CD4-positive, alpha-beta T cell treated with Interferon gamma for 1 hour (primary cell): ENCODE measurements at places on chromosomes 16 and 17.

DNA sequence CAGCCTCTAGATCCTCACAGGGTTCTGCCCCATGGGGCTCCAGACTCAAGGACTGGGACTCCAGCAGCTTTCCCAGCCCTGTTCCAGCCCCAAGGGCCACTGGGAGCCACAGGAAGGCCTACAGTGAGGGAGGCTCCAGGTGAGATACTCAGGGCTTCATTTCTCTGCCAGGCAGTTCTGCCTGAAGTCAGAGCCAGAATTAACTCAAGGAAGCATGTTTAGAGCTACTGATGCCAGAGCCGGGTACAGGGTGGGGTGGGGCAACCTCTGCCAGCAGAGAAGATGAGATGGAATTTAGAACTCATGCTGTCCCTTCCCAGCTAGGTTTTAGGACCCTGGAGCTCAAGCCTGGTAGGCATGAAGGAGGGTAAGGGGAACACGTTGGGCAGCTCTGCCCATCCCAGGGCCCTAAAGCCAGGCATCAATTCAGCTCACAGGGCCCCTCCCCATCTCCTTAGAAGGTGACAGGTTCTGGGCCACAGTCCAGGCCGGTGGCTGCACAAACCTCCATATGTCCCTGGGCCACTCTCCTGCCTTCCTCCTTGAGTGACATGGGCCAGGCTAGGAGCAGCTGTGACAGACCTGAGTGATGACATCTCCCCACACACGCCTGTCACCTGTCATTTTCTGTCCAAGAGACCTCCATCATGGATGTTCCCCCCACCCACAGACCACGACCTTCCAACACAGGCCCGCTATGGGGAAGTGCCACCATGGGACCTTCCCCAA lies 24.5 kb upstream of the SPPL2C start:
- no peak for DNase-seq

GRCh38 chr17:8143581-8144400 lies 8.4 kb downstream of the PER1 start:
- DNase-seq: no peak

DNA sequence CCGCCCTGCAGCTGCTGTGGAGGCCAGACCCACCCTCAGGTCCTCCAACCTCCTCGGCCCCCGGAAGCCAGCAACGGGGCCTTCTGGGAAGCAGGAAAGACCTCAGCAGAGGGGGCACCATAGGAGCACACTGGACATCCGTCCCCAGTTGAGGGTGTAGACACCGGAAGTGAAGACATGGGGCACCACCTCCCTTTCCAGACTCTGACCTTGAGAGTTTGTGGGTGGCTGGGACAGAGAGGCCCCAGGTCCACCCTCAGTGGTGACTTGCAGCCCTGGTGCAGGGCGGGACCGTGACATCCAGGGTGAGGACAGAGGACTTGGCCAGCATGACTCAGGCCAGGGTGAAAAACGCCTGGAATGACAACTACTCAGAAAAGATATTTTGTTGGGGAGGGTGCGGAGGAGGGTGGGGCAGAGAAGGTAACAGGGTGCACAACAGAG lies 19.9 kb downstream of the CEP295NL start:
- peak; percentile 78 for DNase-seq

DNA sequence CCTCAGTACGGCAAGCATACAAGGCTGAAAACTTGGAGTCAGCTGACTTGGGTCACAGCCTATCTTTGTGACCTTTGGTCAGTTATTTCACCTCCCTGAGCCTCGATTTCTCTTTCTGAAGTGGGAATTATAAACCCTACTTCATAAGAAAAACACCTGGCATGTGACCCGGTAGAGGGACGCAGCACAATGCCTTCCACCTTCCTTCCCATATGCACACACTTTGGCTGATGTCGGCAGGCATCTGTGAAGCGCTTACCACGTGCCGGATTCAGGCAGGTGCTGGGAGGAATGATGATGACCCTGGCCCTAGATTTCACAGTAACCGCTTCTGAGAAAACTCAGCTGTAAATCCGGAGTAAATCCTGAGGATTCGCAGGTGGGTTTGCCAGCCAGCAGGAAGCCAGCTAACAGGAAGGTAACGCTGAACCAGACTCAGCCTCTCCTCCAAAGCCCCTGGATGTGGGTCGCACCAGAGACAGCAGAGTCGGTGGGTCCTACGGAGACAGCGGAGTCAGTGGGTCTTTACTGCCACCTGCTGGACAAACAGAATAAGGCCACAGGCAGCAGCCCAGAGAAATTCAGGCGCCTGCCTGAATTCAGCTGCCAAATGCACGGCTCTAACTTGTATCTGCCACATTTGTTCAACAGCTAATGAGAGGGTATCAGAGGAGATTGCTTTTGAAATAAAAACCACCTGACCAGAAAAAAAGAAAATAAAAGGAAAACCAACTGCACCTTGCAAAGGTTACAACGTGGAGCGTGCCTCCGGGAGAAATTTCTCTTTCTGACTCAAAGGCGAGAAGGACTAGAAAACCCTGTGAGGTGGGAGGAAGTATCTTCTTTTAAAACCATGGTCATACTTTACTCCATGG lies 16.6 kb downstream of the COPRS start:
- DNase-seq: peak; percentile 53

GRCh38 chr17:67211742-67212141 lies 33.3 kb downstream of the HELZ start:
- DNase-seq: no peak

- no peak for DNase-seq
Observed at GRCh38 chr16:606656-607307, 16.9 kb downstream of the RAB40C start.

- DNase-seq: no peak
Observed at GRCh38 chr17:14730821-14731220, 429.9 kb downstream of the HS3ST3B1 start.

DNA sequence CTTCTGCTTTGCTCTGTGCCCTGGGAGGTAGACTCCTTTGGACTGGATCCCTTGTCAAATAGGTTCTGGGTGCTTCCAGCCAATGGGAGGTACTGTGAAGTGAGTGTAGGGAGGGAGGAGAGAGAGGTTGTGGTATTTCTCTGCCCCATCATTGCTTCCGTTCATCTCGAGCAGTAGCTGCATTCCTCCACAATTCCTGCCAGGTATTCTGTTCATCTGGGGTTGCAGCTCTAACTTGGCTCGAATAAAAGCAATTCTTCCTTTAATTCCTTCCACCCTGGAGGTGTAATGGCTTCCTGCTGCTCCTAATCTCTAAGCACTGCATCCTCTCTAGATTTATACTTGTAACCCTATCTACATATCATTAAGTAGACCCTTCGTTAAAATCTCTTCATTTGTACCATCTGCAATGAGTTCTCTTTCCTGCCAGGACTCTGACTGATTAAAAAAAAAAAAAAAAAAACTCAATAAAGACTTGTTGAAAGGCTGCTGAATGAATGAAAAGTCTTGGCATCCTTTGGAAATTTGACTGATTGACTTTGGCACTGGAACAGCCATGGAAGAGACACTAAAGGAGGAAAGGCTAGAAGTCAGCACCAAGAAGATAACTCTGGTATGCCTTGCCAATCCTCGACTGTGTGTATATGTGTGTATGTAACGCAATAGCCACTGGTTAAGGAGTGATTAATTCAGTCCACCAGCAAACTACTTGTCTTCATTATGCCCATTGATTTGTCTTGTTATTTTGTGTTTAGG lies 616.9 kb upstream of the SOX9 start:
- DNase-seq: no peak
